Nucleus accumbens (tissue), 56 donors: ENCODE measurements at places on chromosomes 11 and 22.

DNA sequence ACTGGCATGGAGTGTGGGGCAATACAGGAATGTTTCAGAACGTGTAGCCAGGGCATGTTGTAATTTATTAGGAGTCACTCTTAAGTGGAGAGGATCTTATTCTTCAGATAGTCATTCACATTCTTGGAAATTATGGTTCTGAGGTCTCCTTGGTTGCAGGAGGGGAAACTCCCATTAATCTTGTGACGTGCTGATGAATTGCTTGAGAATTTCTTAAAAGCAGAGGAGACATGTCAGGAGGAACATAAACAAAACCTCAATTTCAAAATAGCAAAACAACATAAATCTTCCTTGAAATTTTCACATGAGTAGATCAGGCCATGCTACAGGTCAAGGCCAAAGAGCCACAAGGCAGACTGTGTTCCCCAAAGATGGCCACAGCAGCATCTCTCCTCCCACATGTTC, 50.4 kb downstream of the ADM start:
- DNase-seq = no peak

DNA sequence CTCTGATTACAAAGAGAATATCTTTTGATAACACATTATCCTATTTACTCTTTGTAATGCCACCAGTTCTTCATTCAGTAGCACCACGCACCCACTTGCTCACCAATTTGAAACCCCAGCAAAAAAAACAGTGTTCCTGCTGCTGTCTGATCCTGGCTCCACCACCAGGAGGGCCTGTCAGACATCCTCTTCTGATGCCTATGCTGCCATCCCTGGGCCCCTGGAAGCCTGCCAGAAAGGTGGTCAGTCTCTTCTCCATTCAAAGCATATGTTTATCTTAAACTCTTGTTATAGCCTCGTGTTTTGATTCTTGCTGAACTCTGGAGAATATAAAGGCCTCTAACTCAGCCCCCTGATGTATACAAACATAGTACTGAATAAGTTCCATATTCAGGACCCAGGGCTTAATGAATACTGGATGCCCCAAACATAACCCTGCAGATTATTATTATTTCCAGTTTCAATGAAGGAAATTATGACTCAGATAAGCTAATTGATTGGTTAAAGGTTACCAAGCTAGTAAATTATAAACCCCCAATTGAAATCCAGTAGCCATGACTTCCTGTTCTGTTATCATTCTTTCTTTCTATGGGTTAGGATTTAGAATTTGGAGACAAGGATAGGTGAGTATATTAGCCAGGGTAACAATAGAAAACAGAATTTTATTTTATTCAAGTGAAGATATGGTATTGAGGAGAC, 116.7 kb downstream of the NTM start:
- DNase-seq = no peak

DNA sequence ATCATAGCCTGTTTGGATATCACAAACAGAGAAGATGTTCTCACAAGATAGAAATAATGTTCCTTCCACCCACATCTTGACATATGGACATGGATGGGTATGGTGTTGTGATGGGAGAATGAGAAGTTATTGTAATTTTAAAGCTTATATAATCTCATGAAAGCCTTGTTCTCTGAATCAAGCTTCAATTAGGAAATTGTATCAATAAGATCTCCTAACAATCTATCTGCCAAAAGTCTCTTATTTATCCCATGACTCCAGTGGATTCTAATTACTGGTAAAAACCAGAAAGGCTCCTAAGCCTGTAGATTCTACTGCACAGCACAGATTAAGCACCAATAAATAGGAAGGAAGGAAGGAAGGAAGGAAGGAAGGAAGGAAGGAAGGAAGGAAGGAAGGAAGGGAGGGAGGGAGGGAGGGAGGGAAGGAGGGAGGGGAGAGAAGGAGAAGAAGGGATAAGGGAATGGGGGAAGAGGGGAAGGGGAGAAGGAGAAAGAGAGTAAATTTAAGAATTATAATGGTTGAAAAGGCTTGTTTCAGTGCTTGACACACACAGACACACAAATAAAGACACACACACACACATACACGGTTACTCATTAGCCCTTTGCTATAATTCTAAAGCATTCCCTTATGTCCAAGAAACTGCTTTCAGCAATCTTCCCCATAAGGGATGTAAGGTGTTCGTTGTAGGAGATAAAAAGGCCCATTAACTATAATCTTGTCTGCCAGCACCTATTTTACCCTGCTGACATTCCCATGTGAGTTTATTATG, 258.0 kb upstream of the API5 start:
- DNase-seq = no peak

- DNase-seq = no peak
These were observed 89.2 kb upstream of the CRTAM start for GRCh38 chr11:122749005-122749687.

DNA sequence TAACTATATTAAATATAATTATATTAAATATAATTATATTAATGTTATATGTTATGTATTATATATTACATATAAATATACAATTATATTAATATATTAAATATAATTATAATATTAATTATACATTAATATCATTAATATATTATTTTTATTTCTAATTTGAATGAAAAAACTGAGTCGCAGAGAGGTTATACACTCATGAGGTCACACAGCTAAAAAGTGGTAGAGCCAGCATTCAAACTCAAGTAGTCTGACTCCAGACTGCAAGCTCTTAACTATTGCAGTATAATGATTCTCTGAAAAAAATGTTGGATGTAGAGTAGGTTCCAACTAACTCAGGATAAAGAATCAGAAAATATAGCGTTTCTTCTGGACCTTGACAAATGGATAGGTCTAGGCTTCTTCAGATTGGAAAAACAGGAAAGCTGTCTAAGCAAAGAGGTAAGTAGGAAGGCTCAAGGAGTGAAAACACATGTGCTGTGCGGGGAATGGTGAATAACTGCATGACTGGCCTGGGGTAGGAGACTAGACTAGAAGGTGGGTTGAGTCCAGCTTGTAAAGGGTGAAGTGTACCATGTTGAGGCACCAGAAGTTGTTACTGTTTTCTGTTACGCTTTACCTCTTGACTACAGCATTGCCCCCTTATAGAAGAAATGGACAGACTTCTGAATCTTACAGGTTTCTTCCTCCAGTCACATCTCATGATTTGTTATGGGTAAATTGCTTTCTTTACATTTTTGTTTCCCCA, 80.3 kb downstream of the TRIM44 start:
- DNase-seq = no peak

- no peak for DNase-seq
These were observed 127.1 kb downstream of the SLC1A2 start for GRCh38 chr11:35292279-35292678.

GRCh38 chr11:88398372-88398771, 60.8 kb upstream of the CTSC start:
- no peak for DNase-seq
